ENCODE measurements at places on chromosomes 6 and 20. TPM values are rescaled to one million over a fixed set of nuclear protein-coding genes. Genes with fewer than 3 reads are reported as not detected.

CYP39A1 gene
- 6.0 TPM for total RNA-seq

ATXN1 gene
- 58.2 TPM for total RNA-seq

SLA2 gene
- total RNA-seq: 1.5 TPM

TRIM15 gene
- 2.2 TPM for total RNA-seq

SLC13A3 gene
- 31.5 TPM for total RNA-seq

TULP1 gene
- total RNA-seq: not detected

EDN3 gene
- 0.19 TPM for total RNA-seq

PCSK2 gene
- total RNA-seq: 0.22 TPM

ATP6V1G2 gene
- 1.2 TPM for total RNA-seq

CNKSR3 gene
- total RNA-seq: 63.1 TPM

DYNLT2 gene
- 1.9 TPM for total RNA-seq

C6orf141 gene
- 2.2 TPM for total RNA-seq

ID1 gene
- 189 TPM for total RNA-seq

LY6G6C gene
- total RNA-seq: not detected

CCND3 gene
- 139 TPM for total RNA-seq

C6orf163 gene
- total RNA-seq: 4.2 TPM

POM121L2 gene
- not detected for total RNA-seq

ESR1 gene
- total RNA-seq: 5.2 TPM

CDKN1A gene
- total RNA-seq: 66.2 TPM

NOL4L gene
- 19.4 TPM for total RNA-seq

KIFC1 gene
- 2.3 TPM for total RNA-seq

SPACA1 gene
- total RNA-seq: not detected

SCRT2 gene
- not detected for total RNA-seq

TREM1 gene
- total RNA-seq: 1.4 TPM

Data from kidney (tissue), 22 donors.